ENCODE measurements at places on chromosomes 16 and 17.
A peak's percentile ranks its signal among the peaks of the same experiment; 100 is the strongest.

DNA sequence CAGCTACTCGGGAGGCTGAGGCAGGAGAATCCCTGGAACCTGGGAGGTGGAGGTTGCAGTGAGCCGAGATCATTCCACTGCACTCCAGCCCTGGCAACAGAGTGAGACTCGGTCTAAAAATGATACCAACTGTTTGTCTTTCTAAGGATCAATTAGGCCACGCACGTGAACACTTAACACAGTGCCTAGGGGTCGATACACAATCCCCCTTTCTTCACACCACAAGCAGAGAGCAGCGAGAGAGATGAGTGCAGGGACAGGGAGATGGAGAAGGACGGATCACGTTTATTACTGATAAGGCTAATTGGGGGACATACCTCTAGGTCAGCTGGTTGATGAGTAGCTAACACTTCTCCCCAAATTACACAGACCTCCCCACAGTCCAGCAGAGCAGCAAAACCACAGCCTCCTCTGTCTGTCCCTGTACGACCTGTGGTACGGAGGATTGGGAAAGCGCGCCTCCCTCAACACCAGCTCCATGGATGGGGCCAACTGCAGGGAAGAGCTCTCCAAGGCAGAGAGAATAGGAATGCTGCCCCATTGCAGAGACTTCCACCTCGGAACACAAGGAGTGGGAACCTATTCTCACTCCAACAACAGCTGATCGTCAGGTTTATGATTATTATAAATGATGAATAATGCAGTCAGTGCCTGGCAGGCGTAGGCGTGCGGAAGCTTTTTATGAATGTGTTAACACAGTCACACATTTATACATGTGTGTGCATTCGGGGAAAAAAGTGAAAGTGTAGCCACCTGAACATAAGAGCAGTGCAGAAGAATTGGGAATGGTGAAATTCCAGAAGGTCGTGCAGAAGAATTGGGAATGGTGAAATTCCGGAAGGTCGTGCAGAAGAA lies 155.1 kb downstream of the C16orf95 start:
- no peak for DNase-seq

GRCh38 chr17:77409282-77410161 lies 268.8 kb downstream of the SEC14L1 start:
- peak; percentile 28 for DNase-seq

DNA sequence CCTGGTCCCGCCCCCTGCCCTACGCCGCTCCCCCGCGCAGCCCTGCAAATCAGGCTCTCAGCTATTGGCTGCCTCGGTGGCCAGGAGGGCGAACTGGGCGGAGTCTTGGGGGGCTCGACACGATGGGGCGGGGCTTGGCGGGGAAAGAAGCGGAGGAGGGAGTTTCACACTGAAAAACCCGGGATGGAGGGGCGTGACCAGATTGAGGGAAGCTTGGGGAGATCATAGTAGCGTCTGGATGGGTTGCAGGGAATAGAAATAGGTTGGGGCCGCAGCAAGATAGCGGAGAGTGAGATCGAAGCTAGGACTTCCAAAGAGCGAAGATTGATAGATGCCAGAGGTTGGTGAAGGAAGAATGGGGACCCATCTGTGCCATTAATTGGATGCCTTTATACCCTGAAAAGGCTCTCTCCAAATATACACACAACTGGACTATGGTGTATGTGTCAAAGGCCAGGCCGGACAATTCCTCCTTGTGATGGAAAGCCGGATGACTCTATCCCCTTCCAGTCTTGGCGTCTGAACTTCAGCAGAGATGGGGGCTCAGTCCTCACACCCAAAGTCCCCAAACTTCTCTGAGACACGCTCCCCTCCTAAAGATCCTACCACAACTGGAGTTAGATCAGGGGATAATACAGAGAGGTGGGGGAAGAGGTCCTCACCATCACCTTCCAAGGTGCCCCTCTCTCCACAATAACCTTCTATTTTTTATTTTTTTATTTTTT lies 376 bp upstream of the STAC2 start:
- no peak for DNase-seq

DNA sequence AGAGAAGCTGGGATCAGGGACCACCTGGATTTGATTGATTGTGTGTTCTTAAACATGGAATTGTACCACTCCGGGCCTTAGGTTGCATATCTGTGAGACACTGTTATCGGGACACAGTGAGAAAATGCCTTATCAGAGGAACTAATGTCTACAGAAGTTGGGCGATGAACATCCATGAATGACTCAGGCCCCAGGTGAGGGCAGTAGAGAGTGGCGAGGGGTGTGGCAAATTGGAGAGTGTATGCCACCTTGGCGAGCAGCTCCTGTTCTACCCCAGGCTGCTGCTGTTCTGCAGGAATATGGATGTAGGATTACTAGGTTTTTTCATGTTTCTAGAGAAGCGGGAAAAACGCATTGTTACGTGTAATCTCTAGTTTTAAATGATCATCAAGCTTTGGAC lies 38.8 kb downstream of the CLEC16A start:
- DNase-seq = no peak

DNA sequence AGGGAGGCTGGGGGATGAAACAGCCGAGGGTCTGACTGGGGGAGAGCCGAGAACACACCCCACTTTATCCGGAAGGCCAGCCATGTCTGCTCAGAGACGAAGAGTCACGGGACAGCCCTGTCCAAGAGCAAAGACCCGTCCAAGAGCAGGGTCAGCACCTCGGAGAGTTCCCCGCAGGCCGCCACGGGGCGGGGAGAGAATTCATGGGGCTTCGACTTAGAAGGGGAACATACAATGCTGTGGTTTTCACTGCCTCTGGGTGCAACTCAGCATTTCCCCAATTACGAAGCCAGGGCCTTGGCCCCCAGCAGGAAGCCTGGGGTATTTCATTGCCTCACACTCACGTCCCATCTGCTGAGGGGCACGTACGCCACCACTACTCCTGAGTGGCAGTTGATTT lies 59.3 kb downstream of the JPH3 start:
- peak; percentile 12 for DNase-seq

DNA sequence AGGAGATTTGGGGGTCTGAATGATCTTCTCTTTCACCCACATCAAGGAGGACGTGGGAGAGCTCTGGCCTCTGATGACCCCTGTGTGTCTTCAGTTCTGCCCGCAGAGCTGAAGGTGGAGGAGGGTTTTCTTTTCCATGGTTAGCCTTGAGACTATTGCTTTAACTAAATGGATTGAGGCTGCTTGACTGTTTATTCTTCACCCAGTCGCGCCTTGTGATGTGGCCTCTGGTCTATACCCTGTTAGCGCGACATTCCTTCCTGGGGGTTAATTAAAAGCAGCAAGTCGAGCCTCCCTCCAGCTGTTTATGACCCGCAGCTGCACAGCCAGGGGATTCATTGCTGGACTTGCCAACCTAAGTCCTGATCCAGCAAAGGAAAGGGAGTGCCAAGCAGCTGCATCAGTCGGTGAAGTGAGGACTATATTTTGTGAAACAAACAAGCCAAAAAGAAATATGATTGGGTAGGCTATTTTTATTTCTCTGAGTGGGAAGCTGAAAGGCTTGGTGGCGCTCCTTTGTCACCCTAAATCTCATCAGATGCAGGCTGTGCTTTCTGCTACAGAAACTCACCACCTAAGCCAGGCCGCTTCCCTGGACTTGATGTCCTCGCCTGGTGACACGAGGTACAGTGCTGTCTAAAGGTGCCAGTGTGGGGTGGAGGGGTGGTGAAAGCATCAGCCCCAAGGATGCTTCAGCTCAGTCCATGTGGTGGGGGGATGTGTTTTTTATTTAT lies 11.0 kb upstream of the SEC14L1 start:
- no peak for DNase-seq

- no peak for DNase-seq
These were observed 150.4 kb upstream of the LHX1 start for GRCh38 chr17:36786867-36787266.

GRCh38 chr16:69323415-69323814 lies 7.0 kb downstream of the PDF start:
- DNase-seq = no peak

DNA sequence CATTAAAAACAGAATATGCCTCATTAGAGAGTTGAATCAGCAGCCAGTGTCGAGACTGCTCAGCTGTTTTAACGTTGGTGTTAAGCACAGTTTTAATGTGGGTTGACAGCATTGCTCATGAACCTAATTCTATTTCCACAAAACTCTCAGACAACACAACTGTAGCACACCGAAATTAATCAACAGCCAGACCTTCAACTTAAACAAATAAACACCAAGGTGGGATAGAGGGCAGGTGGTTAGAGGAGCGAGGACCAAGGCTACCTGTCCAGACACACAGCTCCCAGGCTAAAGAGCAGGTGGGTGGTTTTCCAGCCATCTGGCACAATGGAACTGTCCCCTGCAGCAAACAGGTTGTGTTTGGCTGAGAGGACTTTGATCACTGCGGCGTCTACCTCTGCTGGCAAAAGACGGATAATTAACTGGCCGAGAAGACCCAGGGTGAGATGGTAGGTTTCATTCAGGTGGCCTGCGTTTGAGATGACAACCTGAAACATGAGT lies 69.6 kb upstream of the ATP2A3 start:
- DNase-seq = no peak

GRCh38 chr16:68291227-68291626 lies 19.5 kb downstream of the SLC7A6OS start:
- DNase-seq = no peak

GRCh38 chr17:75611851-75612429 lies 21.3 kb upstream of the SMIM5 start:
- DNase-seq = no peak

DNA sequence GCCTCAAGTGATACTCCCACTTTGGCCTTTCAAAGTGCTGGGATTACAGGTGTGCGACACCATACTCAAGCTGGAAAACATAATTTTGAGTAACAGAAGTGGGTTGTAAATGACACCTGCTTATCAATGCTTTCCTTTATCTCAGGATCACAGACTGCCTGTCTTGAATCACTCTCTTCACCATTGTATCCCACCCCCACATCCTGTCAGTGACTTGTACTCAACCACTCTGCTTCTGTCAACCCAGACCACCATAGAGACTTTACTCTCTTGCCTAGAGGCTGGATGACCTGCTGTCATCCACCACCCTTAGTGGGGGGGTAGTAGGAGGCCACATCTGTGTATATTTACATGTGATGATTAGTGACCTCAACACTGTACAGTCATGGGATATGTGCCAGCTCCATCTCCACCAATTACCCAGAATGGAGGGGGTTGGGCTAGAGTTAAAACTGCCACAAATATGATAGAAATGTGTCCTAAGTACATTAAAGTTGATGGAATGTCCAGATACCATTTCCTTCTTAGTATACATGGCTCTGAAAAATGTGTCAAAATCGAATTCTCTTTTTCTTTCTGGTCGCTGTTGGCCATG lies 338.7 kb downstream of the GRIN2A start:
- DNase-seq = no peak

- peak; percentile 14 for DNase-seq
These were observed 20.8 kb downstream of the NPRL3 start for GRCh38 chr16:117379-118365.

DNA sequence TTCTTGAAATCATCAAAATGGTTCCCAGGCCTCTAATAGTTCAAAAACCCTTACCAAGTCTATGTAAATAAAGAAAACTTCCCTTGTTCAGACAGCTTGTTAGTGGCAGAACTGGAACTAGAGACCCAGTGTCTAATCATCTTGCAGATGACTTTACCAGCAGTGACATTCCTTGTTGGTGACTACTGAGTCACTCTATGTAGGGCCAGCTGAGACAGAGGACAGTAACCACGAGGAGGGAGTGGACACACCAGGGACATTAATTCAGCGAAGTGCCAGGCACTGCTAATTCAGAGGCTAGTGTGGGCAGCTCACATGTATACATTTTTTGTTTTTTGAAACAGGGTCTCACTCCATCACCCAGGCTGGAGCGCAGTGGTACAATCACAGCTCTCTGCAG lies 6.1 kb upstream of the HEATR3 start:
- no peak for DNase-seq

- DNase-seq = no peak
These were observed 24.7 kb upstream of the CES5A start for GRCh38 chr16:55899857-55900256.

DNA sequence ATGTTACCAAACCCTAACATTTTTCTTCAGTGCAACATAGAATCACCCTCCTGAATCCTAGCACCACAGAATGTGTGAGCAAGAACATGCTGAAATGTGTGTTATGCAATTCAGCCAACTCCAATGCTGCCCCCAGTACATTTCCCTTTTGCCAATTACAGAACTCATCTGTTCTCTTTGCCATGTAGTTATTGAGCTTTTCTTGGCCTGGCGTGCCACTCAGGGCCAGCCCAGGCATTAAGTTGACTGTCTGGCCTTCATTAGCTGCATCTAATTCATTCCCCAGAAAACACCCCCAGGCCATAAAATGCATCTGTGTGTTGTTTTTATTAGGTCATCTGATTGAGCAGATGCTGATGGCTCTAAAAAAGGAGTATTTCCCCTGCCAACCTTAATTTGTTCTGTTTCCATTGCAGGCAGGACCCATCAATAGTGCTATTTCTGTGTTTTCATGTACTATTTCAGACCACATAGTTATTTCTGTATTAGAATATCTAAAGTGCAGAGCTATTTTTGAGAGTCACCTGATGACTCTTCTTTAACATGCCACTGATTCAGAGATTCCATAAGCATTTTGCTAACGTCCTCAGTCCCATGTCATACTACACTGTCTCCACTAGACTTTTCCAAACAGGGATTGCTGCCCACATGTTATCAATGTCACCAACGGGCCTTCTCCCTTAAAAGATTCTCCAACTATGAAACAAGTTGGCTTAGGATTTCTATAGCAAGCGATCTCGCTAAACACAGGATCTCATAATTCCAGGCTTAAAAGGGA lies 969.7 kb downstream of the CDH11 start:
- DNase-seq = peak; percentile 40

DNA sequence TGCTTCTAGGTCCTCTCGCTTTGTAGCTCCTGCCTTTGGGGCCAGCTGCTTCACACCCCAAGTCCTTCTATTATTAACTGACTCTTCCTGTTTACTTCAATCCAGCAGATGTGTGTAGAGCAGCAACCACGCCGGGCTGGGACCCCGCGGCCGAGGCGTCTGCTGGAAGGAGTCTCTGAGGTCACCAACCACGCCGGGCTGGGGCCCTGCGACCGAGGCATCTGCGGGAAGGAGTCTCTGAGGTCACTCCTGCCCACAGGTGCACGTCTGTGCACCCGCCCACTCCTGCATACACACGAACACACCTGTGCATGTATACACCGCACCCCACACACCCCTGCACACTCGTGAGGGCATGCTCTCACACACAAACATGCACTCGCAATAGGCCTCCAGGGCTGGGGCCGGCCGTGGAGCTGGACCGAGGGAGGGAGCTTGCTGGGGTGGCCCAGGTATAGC lies 7.8 kb upstream of the TEX19 start:
- no peak for DNase-seq

DNA sequence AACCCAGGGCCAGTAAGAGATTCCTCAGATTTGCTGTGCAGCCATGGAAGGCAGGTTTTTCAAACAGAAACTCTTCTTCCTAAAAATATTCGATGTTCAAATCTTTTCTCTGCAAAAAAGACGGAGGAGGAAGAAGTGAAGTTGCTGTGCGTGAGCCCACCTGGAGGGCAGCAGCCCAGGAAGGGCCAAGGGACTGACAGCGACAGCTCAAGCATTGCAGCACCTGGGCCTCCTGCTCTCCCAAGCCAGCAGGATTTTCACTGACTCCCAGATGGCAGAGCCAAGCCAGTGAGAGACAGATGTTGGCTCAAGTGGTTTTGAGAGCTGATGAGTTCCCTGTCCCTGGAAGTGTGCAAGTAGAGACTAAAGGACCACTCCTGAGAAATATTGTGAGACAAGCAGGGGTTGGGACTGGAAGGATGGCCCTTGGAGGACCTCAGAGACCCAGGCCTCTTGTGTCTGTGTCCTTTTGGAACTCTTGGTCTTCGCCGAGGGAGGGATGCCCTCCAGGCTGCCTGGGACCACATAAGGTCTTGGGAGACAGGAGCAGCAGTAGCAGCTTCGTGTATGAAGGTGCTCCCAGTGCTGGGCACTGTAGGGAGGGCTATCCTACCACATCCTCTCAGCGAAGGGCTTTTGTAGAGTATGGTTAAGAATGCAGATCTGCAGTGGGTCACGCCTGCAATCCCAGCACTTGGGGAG lies 29.3 kb upstream of the TNFRSF13B start:
- no peak for DNase-seq

Data from HFFc6 (cell line).